Tongue (tissue), 3 donors: ENCODE measurements at places on chromosomes 16 and 17. TPM values are rescaled to one million over a fixed set of nuclear protein-coding genes. Genes with fewer than 3 reads are reported as not detected.
A peak's percentile ranks its signal among the peaks of the same experiment; 100 is the strongest.

- no peak for DNase-seq
These were observed 215.3 kb upstream of the KIF2B start for GRCh38 chr17:53607475-53607874.

- peak; percentile 70 for DNase-seq
These were observed 44.9 kb upstream of the TANGO6 start for GRCh38 chr16:68798398-68798797.

- peak; percentile 20 for DNase-seq
These were observed 27.0 kb upstream of the NXPH3 start for GRCh38 chr17:49548506-49549310.

Gene LPO
- 6.4 TPM for total RNA-seq

GRCh38 chr17:34579017-34579946, at the start of gene TMEM132E:
TMEM132E (plus strand) TSS chr17:34579582; CDS start chr17:34581077, 1,495 bp downstream.
- DNase-seq = peak; percentile 54

GRCh38 chr16:51753467-51754127, 602.5 kb upstream of the SALL1 start:
- DNase-seq = no peak

DNA sequence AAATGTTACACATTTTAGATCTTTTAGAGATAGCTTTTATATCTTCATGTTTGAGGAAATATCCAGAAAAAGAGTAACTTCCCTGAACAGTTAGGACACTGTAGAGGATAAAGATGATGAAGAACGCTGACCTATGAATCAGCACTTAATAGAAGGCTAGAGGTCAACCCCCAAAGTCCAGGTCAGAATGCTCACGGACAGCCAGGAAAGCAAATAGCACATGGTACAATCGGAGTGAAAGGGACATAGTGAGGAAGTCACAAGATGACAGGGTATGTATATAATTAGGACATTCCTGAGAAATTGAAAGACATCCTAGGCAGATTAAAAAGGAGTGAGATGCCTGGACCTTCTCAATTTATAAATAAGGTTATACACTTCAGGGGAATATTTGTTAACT, 55.1 kb upstream of the CNTNAP4 start:
- DNase-seq = no peak

Gene PRSS53
- 2.9 TPM for total RNA-seq

Gene GLIS2
- total RNA-seq = 6.8 TPM

Gene TBX21
- not detected for total RNA-seq

- DNase-seq = peak; percentile 75
These were observed 1.3 kb downstream of the RAB37 start for GRCh38 chr17:74738051-74738996.

Gene LGALS9
- total RNA-seq = 7.3 TPM

Gene CTRB1
- 1.0 TPM for total RNA-seq

DNA sequence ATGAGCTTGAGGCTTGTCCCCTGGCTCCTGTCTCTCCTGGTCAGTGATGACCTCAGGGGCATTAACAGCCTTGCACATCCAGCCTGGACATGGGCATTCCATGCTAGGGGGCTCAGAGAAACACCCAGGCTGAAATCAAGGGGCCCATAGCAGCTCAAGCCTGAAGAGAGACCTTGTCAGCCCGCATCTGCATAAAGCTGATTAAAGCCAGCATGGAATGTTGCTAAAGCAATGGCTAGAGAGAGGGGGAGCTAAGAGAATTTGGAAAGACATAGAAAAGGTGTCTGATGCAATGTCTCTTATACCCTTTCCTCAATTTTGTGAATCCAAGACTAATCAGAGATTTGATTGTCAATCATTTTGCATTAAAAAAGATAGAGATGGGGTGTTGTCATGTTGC, 51.4 kb upstream of the WSCD1 start:
- DNase-seq = no peak

DNA sequence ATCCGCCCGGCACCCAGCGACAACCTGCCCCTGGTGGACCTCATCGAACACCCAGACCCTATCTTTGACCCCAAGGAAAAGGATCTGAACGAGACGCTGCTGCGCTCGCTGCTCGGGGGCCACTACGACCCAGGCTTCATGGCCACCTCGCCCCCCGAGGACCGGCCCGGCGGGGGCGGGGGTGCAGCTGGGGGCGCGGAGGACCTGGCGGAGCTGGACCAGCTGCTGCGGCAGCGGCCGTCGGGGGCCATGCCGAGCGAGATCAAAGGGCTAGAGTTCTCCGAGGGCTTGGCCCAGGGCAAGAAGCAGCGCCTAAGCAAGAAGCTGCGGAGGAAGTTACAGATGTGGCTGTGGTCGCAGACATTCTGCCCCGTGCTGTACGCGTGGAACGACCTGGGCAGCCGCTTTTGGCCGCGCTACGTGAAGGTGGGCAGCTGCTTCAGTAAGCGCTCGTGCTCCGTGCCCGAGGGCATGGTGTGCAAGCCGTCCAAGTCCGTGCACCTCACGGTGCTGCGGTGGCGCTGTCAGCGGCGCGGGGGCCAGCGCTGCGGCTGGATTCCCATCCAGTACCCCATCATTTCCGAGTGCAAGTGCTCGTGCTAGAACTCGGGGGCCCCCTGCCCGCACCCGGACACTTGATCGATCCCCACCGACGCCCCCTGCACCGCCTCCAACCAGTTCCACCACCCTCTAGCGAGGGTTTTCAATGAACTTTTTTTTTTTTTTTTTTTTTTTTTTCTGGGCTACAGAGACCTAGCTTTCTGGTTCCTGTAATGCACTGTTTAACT, 1.0 kb downstream of the NOG start:
- DNase-seq = peak; percentile 49

- DNase-seq = no peak
These were observed 18.2 kb upstream of the TBX21 start for GRCh38 chr17:47714773-47715396.

DNA sequence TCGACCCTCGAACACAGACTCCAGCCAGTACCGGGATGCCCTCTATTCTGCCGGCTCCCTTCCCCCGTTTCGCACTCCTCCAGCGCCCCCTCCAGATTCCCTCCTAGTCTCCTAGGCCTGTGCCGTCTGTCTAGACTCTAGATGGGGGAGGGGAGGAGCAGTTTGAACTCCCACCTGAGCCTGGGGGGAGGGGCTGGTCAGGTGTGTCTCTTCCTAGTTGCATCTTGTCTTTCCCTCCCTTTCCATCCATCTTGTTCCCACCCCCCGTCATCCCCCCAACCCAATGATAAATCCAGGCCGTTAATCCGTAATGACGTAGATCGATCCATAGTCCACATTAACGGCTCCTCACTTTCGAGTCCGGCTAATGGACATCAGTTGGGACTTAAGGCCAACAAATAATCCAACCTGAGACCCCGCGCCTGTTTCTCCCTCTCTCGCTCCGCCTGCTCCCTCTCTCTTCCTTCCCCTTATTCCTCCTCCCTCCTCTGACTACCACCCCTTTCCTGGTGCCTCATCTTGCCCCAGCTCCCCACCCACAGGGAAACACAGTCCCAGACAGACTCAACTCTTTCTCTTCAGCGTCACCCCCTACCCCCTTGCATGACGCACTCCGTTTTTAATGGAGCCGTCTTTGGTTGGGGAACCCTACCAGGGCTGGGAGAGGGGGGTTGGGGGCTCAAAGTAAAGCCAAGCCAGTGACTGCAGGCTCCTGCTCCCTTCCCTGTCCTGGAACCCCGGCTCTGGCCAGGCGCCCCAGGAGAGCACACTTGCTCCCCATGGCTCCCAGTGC, 3.4 kb upstream of the HOXB5 start:
- no peak for DNase-seq

GRCh38 chr17:46020023-46020761, 21.1 kb downstream of the STH start:
- no peak for DNase-seq

GRCh38 chr16:55746081-55746480, 86.8 kb downstream of the CES1 start:
- DNase-seq = peak; percentile 55

DNA sequence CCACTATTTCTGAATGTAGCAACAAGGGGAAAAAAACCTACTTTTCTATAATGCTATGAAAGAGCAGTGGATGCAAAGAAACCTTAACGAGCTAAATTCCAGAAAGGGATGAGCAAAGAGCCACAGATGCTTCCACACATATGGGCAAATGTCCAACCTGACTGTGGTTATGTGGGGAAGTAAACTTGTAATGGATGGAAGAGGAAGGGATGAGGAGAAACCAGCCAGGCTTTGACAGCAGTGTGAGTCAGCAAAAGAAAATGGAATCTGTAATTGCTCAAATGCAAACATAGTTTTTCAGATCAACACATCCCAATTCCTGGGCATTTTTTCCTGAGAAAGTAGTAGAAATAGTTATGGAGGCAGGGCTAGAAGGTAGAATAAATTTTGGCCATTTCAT, 204.8 kb upstream of the CPHXL start:
- no peak for DNase-seq

DNA sequence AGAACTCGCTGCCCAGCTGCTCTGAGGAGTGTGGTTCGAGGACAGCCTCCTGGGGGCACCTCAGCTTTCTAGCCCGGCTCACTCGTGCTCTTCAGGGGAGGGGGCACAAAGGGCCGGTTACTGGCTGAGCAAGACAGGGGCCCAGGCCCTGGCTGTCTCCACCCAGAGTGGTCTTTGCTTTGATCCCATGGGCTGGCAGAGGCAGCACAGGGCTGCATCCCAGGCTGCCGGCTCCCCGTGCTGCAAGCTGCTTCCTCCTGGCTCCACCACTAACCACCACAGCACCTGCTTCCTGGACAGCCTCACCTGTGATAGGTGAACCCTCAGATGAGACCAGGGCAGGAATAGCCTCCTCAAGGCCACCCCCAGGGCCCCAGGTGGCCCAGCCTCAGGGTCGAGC, 6.8 kb downstream of the SPPL2C start:
- DNase-seq = no peak

Gene TBC1D26
- not detected for total RNA-seq

- no peak for DNase-seq
These were observed 197.3 kb upstream of the GOT2 start for GRCh38 chr16:58931436-58931835.

GRCh38 chr16:54554581-54554980, 268.0 kb upstream of the IRX3 start:
- no peak for DNase-seq

- no peak for DNase-seq
These were observed 38.7 kb upstream of the AQP8 start for GRCh38 chr16:25177831-25178688.

GRCh38 chr17:21005803-21006202, 37.0 kb downstream of the USP22 start:
- no peak for DNase-seq

GRCh38 chr17:50170662-50171370, 5.0 kb downstream of the SGCA start:
- DNase-seq = no peak

- no peak for DNase-seq
These were observed 18.2 kb downstream of the NLRC5 start for GRCh38 chr16:57007530-57007929.

DNA sequence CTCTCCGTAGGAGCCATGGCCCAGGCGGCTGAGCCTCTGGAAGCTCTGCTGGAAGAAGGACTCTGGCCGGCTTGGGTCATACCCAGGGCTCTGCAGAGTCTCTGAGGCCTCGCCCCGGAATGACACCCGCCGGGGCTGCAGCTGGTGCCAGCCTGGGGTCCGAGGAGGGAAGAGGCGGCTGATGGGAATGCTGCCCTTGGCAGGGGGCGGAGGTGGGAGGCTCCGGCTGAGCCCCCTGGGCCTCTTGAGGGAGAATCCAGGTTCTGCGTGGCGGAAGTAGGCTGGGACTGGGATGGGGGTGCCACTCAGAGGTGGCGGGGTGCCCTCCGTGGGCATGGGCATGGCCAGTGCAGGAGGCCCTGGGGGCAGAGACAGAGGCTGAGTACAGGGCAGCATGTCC, 3.6 kb downstream of the PKMYT1 start:
- no peak for DNase-seq

DNA sequence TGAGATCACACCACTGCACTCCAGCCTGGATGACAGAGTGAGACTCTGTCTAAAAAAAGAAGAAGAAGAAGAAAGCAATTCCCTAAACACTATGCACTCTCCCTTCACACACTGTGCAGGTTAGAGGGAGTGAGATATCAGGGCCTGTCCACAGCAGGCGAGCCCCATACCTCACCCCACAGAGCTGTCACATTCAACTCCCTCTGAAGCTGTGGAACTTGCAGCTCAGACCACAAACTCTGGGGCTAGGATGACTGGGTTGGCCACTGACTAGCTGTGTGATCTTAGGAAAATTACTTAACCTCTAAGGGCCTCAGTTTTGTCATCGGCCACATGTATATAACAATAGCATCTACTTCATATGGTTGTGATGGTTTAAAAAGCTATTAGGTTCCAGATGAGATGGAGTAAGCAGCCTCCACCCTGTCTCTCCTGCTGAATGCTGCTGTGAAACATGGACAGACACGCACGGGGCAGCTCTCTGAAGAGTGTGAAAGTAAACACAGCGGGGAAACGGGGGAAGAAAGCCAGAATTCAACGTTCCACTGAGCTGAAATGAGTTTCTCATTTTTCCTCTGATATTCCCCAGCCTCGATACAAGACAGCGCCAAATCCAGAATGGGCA, 13.6 kb upstream of the PYY start:
- peak; percentile 21 for DNase-seq

GRCh38 chr16:84999200-84999599, 12.1 kb downstream of the ZDHHC7 start:
- DNase-seq = no peak

DNA sequence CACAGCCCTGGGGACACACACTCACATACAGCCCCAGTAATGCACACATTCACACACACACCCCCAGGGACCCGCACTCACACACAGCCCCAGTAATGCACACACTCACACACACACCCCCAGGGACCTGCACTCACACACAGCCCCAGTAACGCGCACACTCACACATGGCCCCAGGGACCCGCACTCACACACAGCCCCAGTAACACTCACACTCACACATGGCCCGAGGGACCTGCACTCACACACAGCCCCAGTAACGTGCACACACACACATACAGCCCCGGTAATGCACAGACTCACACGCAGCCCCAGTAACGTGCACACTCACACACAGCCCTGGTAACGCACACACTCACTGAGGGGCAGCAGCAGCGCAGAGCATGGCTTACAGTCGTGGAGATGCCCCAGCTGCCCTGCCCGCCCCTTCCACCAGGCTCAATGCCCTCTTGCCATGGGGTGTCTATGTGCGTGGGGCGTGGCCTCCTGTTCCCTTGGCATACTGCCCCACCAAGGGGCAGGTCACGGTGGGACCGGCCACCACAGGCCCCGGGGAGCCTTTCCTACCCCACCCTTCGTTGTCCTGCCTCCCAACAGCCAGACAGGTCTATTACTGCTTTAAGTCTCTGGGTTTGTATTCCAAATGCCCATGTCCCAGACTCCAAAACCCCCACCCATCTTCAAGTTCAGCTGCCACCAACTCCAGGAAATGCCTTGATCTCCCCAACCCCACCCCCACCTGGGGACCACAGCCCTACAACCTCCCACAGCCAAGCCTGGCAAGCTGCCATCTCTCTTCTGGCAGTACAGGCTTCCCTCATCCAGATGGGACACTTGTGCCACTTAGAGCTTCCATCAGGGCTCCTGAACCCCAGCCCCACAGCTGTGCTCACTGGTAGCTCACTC, 2.7 kb downstream of the CCDC102A start:
- DNase-seq = peak; percentile 69

DNA sequence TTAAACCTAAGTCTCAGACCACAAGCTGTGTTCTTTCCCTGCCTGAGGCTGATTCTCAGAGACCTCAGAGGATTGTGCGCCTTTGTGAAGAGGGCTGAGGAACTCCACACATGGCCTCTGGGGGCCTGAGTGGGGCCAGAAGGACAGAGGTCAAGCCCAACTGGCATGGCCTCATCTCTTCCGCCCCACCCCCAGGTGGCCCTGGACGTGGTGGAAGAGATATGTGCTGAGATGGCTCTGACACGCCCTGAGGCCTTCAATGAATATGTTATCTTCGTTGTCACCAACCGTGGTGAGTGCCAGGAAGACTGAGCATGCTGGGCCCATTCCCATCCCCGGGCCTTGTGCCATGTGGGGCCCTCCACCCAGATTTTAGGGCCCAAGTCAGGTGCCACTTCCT, 20.1 kb upstream of the ALKBH5 start:
- DNase-seq = no peak
